Stimulated activated CD4-positive, alpha-beta T cell treated with anti-CD3 and anti-CD28 coated beads, Interleukin-1b, Interleukin-23, amount 100 ng/mL, for 1 hour (primary cell): ENCODE measurements at places on chromosomes 6 and 20.

DNA sequence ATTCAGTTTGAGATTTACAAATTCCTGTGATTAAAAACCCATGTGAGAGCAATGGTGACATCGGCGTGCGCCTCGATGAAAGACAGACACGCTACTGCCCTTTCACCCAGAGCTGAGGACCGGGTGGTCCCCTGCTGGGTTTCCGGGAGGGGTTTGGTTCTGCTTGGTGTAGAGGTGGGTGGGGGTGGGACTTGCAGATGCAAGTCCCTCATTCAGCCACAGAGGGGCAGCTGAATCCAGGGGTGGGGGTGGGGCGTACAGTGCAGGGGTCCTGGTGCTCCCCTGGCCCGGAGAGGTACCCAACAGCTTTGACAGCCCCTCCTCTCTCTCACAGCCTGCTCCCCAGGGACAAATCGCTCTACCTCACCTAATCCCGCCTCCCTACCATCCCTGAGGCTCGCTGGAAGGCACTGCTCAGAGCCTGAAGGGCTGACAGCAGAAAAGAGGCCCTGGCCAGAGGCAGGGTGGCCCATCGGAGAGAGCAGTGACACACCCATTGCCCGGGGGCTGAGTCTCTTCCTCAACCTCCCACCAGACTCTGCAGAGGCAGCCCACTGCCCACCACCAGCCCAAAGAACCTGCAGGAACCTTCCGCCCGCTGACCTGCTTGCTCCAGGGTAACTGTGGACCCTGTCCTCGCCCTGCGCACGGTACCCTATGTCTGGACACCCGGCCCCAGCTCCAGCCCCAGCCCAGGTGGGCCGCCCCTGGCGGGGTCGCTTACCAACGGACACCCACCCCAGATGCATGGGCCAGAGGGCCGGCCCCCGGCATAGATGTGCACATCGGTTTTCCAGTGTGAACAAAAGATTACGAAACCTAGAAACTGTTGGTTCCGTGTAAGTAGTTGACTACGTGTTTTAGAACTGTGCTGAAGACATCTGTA lies 118.4 kb downstream of the JPH2 start:
- no peak for DNase-seq

GRCh38 chr6:14240411-14241166 lies 123.0 kb downstream of the CD83 start:
- no peak for DNase-seq

DNA sequence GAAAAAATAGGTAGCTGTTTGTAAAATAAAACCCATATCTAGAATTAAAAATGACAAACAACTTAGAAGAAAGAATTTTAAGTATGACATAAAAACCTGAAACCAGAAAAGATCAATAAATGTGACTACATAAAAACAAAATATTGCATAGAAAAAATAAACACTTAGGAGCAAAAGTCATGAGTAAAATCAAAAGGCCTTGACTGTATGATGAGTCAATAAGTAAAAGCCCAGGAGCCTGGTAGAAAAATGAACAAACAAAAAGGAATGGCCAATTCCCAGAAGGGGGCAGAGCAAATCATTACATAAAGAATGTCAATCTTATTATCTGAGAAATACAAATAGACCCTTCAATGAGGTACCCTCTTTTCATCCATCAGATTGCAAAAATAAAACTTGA lies 20.7 kb upstream of the ENPP1 start:
- DNase-seq = no peak

- DNase-seq = no peak
Observed at GRCh38 chr6:139582956-139583355, 208.5 kb upstream of the CITED2 start.

DNA sequence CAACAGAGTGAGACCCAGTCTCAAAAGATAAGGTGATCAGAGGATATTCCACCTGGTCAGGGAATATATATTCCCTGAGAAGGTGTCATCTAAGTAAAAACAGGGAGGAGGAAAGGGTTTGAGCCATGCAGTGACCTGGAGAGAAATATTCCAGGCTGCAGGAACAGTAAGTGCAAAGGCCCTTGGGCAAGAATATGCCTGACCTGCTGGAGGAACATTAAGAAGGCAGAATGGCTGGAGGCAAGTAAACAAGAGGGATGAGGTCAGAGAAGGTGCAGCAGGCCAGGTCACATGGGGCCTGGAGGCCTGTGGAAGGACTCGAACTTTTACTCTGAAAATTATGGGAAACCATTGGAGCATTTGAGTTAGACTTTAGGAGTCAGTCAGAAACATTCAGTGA lies 6.7 kb downstream of the DEF6 start:
- no peak for DNase-seq

DNA sequence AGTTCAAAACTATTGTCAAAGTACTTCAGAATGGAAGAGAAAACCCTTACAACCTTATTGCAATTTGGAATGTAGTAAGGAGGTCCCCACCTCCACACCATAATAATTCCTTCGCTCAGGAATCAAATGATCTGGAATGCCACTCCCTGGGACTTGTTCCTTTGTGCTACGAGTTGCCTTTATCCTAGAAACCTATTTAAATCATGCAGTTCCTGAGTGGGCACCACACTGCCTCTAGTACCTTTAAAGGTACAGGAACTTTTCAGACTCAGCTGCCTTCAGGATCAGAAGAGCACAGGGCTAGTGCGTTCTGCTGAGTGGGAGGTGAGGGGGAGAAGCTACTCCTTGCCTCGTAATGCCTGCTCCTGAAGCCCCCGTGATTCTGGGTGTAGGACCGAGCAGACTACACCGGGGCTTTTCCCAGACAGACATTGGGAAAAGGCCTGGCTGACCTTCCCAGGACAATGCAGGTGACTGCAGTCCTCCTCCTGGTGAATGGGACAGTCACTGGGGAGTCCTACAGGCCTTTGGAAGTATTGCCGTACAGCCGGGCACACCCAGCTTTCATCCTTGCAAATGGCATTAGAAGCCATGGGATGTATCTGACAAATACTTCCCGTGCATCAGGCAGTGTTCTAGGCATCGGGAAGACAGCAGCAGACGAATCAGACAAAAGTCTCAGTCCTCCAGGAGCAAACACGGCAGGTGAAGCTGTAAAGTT lies 11.8 kb upstream of the TUBB2B start:
- DNase-seq = no peak

GRCh38 chr6:110490110-110490509 lies 13.7 kb upstream of the SLC22A16 start:
- DNase-seq = no peak

- no peak for DNase-seq
Observed at GRCh38 chr6:38141085-38141484, 321.6 kb downstream of the ZFAND3 start.
